Hematopoietic multipotent progenitor cell treated with erythropoietin and hydrocortisone succinate and interleukin-3 and kit ligand, for 6 days (in vitro differentiated cells): ENCODE measurements at places on chromosomes 3 and 15.

DNA sequence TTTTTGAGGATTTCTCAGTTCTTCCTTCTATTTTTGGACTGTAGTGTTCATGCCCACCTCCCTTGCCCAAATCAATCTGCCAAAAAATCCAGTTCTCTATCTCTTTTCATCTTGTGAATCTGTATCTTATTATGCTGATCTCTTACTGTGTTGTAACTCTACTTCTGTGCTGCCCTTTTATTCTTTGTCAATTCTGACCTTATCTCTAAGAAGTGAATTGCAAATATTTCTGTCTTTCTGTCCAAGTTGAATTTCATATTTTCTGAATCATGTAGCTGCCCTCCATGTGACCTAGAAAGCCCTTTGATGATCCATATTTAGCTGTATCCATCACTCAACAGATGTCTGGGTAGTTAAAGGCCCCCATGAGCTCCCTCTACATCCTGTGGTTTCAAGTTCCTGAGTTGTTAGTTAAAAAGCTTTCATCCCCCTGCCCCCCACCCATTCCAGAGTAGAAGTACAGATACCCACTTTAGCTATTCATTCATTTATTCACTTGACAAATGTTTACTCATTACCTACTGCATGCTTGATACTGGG, 33.6 kb upstream of the ETV5 start:
- no peak for DNase-seq

DNA sequence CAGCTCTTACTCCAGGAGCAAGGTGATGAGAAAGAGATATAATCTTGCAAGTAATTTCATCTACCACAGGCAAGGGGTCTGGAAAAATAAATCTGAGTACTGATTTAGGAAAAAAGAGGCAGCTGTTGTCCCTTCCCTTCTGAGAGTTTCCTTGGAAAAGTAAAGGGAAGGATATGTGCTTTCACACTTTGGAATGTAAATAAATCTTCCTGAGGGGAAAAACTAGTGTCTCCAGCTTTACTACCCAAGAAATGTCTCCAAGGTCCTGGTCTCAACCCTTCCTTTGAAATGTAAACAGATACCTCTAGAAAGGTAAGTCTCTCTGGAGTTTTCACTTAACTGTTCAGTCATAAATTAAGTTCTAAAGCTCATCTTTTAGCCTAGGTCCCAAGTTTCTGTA, 102.6 kb downstream of the DPH6 start:
- DNase-seq, result no peak

DNA sequence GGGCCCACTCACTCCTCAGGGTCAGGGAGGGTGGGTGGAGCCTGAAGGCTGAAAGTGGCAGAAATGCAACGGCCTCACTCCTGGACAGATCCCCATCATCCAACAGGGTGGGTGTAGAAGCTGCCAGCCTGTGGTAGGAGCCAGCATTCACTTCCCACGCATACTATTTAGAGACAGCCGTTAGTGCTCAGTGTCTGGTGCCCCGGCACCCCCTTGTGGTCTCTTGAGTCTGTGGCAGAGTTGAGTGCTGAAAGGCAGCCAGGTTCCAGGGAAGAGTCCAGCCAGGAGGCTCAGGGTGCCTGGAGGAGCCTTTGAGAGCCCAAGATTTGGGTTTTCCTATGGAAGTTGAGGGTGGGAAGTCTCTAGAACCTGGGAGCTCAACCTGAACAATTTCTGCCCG, 2.1 kb upstream of the GNAT1 start:
- DNase-seq, result peak; percentile 92

- peak; percentile 46 for DNase-seq
Observed at GRCh38 chr3:138593488-138594149, 441 bp downstream of the CEP70 start.

DNA sequence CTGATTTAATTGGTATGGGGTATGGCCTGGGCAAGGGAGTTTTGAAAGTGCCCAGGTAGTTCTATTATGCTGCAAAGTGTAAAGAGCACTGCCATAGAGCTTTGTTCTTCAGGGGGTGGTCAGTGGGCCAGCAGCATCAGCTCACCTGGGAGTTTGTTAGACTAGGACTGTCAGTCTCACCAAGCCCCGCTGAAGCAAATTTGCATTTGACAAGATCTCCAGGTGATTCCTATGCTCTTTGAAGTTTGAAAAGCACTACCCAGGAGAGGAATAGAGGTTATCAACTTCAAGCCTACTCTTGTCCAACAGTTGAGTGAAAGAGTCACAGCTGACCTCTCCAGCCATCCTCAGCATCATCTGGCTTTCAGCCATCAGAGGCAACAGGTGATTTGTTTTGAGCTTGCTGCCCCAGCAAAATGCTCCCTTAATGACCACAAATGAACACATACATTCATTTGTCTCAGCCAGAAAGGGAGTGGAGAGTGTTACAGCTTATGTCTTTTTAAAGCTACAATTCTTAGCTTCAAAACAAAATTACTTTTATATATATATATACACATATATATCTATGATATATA, 8.0 kb downstream of the ZSCAN2 start:
- no peak for DNase-seq

- DNase-seq, result no peak
Observed at GRCh38 chr3:123143669-123144411, 57.9 kb upstream of the SEC22A start.

DNA sequence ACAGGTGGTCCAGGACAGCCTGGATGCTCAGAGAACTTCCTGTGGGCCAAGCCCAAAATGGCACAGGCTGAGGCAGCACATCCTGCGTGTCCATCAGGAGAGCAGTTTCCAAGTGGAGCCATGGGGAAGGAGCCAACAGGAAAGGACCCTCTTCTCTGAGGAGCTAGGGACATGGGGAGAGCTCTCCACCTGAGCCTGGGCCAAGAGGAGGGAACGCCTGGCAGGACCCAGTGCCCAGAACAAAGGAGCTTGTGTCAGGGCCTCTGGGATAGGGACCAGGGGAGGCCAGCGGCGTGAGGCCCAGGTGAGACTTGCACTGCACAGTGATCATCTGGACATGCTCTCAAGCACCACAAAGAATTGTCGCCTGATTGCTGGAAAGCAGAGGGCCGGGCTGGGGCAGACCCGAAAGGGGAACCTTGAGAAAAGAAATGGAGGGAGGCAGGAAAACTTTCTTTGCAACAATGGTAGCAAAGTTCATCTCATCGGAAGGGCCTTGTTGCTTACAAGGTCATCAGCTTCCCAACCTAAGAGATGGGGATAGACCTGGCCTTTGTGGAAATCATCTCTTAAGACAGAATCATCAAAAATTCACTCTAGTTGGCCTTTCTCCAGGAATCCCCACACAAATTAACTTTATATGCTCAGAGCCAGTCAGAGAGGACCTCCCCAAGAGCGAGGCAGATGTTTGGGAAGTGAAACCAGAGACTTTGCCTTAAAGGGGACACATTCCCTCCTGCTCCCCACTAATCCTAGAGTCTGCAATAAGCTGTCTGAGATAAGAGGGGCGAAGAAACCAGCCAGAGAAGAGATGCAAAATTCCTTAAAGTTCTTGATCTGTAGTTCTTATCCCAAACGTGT, 47.7 kb upstream of the HES1 start:
- no peak for DNase-seq

GRCh38 chr3:113626503-113627371, 69.7 kb downstream of the USF3 start:
- peak; percentile 89 for DNase-seq

DNA sequence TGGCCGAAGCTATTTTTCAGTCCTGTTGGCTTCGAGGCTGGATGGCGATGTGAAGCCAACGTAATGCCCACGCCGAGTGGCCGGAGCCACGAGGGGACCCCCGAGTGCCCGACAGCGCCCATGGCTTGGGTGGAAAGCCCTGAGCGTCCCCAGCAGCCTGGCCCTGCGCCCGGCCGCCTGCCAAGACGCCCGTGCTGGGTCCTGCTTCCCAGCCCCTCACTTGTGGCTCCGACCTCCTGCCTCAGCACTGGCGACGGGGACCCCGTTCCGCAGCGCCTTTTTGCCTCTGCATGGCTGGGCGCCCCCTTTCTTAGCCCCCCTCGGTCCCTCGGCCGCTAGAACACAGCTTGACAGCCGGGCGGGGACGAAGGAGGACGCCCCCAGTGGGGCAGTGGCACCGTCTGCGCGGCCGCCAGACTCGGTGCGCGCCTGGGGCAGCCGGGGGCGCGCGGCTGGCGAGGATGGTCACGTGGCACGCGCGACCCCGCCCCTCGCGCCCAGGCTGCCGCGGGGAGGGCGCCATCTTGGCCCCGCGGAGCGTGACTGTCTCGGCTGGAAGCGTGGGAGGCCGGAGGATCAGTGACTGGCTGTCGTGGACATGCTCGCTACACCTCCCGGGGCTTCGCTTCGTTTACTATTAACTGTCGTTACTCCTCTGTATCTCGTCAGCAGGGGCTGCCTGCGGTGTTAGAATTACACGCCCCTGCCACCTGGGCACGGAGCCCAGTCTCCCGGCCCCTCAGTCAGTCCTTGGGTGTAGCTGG, 626 bp upstream of the GPR176 start:
- DNase-seq, result peak; percentile 83

GRCh38 chr3:70360979-70361760, 48.7 kb upstream of the MDFIC2 start:
- no peak for DNase-seq

DNA sequence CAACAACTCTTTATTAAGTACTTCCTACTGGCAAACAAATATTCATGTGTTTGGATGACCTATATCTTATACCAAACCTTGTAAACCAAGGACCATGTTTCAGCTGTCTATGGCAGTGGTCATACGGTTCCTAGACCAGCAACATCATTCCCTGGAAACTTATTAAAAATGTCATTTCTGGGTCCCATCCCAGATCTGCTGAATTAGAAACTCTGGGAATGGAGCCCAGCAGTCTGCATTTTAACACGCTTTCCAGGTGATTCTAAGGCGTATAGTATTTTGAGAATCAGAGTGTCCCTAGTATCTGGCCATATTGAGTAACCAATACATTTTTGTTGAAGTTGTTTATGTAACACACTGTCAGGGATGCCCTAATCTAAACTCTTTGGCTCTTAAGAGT, 363.4 kb upstream of the LRRC3B start:
- DNase-seq, result no peak

GRCh38 chr15:88651971-88652370, 13.2 kb downstream of the ISG20 start:
- no peak for DNase-seq

DNA sequence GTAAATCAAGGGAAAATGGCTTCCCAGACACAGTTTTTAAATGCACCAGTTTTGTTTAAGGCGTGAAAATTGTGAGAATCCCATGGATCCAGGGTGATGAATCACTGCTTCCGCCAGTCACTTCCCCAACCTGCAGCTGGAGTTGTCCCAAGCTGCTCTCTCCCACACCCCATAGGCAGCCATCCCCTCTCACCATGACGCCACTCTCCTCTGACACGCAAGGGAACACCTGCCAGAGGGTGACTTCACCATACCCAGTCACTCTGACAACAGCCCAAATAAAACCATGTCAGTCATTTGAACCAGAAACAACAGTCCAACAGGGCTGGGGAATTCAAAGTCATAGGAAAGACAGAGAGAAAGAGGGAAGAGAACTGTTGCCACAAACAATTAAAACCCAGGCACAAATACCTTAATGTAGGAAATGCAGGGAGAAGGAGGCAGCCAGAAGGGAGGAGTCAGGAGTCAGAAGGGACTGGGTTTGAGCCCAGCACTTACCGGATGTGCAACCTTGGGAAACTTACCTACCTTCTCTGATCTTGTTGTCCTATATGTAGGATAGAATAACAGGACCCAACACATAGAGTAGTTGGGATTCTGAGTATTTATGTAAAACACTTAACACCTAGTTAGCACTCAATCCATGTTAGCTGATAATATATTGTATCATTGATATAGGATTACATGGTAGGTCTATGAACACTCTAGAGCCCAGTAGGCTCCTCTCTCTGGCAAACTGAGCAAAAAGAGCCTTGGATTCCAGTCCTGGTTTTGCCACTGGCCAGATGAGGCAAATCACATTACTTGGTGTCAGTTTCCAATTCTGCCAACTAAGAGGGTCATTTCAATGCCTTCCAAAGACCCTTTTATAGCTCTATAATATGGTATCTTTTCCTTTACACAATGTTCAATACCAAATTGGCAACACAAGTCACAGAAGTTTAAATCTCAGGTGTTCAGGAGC, 326.3 kb upstream of the ICE2 start:
- DNase-seq, result no peak

DNA sequence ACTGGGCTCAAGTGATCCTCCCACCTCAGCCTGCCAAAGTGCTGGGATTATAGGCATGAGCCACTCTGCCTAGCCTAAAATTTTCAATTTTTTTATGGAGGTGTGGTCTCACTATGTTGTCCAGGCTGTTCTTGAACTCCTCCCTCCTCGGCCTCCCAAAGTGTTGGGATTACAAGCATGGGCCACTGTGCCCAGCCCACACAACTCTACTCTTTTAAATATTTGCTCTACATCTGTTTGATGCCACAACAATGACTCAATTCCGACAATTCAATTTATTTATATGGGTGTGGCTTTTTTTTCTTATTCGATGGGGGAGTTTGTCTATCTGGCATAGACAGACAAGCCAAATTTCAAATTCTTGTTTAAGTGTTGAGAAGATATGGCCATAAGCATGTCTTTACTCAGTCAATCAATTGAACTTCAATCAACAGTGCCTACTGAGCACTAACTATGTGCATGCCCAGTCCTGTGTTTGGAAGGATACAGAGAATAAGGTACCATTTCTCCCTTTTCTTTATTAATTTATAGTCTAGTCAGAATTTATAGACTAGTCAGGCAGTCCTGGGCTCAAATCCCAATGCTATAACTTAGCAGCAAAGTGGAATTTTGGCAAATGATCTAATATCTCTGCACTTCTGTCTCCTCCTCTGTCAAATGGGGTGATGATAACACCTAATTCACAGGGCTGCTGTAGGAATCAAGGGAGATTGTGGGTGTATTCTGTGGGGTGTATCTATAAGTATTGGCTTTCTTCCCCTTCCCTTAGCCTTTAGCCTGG, 54.6 kb upstream of the PIAS1 start:
- DNase-seq, result no peak

DNA sequence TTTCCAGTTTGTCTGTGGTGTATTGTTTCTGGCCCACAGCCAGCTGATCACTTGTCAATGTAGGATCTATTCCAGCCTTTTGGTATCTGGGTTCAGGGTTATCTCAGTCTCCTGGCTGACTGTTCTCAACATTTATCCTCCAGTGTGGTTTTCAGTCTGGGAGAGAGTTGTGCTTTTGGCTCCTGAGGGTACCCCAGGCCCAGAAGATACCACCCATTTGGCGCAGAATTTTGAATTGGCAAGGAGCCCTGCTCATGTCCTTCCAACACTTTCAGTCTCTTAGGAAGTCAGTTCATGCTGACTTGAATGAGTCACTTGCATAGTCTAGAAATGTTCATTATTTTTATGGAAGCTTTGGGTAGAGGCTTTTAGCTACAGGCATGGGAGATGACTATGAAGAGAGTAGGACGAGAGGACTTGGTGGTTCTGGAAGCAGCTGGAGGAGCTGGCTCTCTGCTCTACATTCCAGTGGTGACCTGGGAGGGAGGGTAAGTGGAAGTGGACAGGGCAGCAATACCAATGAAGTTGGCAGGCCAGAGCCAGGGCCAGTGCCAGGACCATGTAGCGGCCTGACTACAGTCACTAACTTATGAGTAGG, 7.2 kb downstream of the POLR2H start:
- no peak for DNase-seq

GRCh38 chr3:194075088-194075615, 60.8 kb upstream of the HES1 start:
- no peak for DNase-seq
